ENCODE measurements at places on chromosomes 7 and 10.

GRCh38 chr10:21732067-21732772 lies 198.2 kb downstream of the MLLT10 start:
- DNase-seq: no peak

- no peak for DNase-seq
Observed at GRCh38 chr10:44880090-44880715, 30.9 kb upstream of the TMEM72 start.

- DNase-seq: no peak
Observed at GRCh38 chr7:122889116-122889515, 2.9 kb upstream of the CADPS2 start.

DNA sequence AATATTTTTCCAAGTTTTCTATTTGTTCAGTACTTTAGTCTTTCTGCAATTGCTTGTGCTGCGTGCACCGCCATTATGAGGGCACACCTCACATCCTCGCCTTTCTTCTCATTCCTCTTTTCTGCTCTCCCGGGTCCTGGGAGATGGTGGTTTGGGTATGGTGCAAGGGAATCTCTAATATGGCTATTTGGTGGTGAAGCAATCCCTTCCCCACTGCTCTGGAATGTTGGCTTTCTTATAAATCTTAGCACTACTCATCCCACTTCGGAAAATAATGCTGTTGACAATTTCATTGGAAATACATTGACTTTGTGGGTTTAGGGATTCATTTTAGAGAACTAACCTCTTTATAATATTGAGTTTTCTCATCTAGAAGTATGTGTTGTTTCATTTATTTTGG lies 1.9 kb upstream of the GCK start:
- DNase-seq: no peak

GRCh38 chr7:94395141-94396036 lies 694 bp downstream of the COL1A2 start:
- DNase-seq: no peak

GRCh38 chr7:11236680-11237079 lies 263.0 kb downstream of the PHF14 start:
- DNase-seq: no peak
